Inflammatory macrophage (primary cell): ENCODE measurements at places on chromosomes 6 and 20.

- no peak for DNase-seq
Observed at GRCh38 chr6:21079468-21080048, 514.0 kb upstream of the SOX4 start.

GRCh38 chr20:57787990-57788781 is 78.4 kb upstream of the PMEPA1 start:
- no peak for DNase-seq

DNA sequence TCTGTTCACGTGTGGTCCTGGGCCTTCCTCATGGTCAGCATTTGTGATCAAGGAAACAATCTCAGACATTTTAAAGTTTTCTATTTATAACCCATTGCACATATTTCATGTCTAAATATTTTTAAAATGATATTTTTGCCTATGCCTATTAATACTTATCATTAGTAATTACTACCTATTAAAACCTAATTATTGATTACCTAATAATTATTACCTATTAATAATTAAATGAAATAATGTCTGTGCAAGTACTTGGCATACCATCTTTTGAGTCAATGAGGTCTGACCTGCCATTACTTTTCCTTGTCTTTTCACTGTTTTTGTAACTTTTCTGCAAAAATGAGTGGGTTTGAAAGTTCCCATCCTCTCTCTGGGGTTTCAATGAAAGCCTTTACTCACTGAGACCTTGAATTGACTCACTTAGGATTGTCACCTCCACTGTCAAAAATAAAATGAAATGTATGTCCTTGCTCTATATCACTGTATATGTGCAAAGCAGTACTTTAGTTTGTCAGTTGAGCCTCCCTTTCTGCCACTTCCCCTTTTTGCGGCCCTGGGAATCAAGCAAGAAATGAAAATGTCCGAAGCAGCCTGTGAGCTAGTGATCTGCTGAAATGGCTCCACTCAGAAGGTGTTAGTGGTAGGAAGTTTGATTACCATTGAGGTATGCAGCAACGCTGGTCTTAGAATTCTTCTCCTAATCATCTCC is 87.8 kb downstream of the L3MBTL3 start:
- DNase-seq, result peak; percentile 7

- DNase-seq, result no peak
Observed at GRCh38 chr6:122996794-122997505, 915 bp downstream of the CLVS2 start.

DNA sequence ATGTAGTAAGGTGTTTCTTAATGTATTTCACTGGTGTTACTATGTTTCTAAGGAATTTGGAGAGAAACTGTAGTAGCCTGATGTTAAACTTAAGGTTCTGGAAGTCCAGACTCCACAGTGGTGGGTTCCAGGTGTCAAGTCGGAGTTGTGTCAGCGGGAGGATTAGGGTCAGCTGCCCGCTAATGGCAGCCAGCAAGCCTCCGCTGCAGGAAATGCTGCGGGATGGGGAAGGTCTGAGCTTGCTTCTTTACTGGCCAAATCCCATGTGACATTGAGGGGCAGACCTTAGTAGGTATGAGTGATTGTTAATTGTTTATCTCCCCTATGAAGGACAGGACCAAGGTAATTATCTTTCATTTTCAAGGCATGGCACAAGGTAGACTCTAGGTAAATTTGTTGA is 3.7 kb upstream of the ARID1B start:
- DNase-seq, result no peak

DNA sequence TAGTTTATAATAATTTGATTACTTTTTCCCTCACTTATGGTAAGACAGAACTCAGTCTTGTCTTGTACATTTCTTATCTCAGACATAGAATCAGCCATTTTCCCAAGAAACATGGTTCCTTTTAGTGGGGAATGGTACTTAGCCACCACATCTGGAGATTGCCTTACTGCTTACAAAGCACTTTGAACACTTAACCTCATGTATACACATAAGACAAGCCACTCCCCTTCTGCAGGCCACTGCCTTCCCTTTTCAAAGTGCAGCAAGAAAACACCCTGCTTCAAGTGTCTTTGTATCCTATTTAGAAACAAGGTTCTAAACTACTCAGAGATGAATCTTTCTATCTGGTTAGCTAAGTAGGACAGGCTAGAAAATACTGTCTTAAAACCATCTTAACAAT is 159.2 kb downstream of the UBE3D start:
- DNase-seq, result no peak

- DNase-seq, result peak; percentile 30
Observed at GRCh38 chr20:63326314-63327230, 33.6 kb downstream of the COL20A1 start.

DNA sequence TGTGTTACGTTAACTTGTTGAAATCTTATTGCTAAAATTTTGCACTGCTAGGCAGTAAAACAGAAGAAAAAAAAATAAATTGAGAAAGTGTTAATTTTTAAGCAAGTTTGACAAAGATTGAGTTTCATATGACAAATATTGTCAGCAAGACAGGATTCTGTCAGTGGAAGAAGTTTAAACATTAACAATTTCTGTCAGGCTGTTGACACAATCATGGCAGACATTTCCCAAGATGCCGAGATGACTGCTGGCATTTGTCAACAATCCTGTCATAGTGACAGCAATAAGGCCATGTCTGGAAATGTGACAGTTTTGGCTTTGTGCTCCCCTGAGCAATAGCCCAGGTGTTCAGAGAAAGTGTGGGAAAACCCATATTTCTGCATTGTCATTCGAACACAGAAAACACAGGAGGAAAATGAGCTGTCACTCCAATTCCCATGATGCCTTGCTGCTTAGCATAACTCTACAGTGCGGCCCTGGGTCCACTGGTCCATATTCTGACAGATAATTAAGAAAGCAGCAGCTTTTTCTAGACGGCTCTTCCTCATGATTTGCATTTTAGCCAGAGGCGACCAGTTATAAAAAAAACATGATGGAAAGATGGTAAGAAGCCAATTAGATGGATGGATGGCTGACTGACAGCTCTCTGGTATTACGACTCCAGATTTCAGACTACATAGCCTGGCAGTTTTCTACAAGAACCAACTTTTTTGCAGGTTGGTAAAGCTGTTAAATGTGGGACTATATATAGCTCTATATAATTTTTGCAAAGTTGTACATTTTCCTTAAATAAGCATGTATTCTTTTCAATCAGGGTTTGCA is 43.6 kb upstream of the DEFB112 start:
- no peak for DNase-seq

GRCh38 chr6:105207524-105208269 is 27.9 kb upstream of the POPDC3 start:
- no peak for DNase-seq

- DNase-seq, result no peak
Observed at GRCh38 chr6:30323806-30324205, 2.9 kb upstream of the TRIM39 start.

DNA sequence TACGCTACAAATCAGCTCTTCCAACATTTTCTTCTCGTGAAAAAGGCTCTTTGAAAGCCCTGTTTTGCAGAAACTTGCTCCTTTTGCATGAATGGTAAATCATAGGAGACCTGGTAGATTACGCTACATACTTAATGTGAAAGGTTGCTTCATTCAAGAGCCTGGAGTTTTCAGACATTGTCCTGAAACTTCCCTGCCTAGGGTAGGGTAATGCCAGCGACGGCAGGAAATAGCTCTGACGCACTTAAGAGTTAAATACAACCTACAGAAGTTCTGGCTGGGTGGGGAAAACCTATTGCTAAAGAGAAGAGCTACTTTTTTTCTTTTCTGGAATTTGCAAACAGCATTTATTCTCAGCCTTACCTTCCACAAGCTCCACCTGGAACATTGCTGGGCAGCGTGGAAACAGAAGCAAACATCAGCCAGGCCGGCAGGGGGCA is 144.5 kb downstream of the LPA start:
- peak; percentile 61 for DNase-seq

DNA sequence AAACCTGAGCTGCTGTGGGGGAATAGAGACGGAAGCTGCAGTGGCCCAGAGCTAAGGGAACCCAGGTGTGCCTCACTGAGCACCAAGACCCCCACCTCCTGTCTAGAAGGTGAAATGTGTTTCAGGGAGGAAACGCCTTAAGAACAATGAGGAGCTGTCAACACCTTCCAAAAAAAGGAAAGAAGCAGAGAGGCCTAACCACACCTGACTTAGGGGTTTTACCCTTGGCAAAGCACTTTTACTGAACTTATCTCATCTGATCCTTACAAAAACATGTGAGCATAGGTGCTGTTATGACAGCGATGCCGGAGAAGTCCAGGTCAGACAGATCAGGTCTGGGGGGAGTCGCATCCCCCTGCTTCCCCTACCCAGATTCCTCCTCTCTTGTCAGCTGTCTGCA is 16.1 kb upstream of the CDKN1A start:
- no peak for DNase-seq

- DNase-seq, result no peak
Observed at GRCh38 chr20:63310265-63310991, 17.4 kb downstream of the COL20A1 start.

DNA sequence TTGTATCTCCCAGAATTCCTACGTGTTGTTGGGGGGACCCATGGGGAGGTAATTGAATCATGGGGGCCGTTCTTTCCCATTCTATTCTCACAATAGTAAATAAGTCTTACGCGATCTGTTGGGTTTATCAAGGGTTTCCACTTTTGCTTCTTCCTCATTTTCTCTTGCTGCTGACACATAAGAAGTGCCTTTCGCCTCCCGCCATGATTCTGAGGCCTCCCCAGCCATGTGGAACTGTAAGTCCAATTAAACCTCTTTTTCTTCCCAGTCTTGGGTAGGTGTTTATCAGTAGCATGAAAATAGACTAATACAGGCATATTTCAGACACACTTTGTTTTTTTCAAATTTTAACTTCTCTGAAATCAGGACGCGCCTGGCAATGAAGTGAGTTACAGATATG is 14.4 kb upstream of the PGK2 start:
- no peak for DNase-seq

- DNase-seq, result no peak
Observed at GRCh38 chr6:45961125-45961524, 54.5 kb downstream of the CLIC5 start.

DNA sequence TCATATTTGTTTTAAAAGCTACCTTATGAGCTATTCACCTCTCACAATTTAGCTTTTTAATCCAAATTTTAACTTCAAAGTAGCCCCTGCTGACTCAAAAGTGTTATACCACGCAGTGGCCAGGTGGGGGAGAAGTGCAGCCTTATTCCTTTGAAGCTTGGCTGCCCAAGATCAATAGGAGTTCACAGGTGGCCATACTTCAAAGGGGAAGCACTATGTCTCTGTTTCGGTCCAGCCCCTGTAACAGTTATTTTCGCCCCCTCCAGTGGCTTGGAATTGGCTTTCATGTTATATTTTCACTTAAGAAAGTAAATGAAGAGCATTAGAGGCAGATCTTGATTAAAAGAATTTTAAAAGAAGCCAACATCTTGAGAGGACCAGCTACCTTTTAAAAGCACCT is 608.4 kb downstream of the EPHA7 start:
- no peak for DNase-seq

DNA sequence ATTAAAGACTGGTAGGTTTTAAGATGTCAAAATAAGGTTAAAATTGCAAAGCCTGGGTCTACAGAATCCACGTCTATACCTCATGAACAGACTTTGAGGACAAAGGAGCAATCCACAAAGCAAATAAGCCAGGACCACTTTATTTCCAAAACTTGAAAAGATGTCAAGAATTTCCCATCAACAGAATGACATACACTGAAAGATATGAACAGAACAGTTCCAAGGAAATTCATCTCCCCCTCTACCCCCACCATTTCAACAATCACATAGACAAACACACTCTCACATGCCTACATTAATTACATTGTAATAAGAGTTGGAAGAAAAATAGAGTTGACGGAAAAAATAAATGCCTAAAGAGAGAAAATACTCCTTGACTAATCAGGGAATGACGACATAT is 45.2 kb upstream of the NHSL1 start:
- DNase-seq, result no peak

DNA sequence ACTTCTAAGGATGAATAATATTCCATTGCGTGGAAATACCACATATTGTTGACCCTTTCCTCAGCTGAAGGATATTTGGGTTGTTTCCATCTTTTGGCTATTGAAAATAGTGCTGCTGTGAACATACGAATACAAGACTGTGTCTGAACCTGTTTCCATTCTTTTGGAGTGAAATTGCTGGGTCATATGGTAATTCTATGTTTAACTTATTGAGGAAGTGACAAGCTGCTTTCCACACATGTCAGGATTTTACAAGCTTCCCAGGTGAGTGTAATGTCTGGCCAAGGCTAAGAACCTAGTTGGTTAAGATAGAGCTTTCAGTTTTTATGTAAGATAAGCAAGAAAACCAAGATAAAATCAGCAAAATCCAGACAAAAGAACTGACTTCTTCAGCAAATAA is 48.8 kb downstream of the PPP1R3G start:
- no peak for DNase-seq

DNA sequence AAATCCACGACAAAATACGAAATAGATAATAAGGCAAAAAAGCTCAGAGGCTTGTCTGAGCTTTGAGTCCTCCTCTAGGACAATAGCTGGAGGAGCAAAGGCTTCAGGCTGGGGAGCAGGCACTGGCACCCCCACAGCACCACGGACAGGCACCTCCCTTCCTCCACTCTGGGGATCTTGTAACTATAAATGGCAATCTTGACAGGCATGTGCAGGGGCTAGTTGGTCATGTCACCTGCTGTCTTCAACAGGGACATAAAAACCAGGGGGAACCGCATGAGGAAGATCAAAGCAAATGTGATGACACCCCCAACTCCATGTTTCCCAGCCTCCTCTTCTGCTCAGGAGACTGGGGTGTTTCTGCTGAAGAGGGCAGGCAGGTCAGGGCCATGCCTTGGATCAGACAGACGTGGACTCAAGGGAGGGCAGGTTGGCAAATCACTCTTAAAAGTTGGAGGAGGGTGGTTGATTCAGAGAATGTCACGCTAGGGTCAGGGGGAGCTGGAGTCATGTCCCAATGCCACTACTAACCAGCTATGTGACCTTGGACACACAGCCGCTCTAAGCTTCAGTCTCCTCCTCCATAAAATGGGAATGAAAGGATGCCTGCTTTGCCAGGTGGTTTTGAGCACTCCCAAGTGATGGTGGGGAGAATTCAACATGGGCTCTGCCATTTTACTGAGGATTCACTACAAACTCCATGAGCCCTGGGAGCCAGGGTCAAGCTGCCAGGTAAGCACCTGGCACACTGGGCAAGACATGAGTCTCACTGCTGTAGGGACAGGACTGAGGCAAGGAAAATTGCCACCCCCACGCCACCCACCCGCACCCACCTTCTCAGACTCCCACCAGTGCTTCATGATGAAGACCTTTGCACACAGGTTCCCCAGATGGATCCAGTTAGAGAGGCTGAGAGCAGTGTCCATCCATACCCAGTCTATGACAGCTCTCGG is 48.0 kb downstream of the NPEPL1 start:
- DNase-seq, result no peak

DNA sequence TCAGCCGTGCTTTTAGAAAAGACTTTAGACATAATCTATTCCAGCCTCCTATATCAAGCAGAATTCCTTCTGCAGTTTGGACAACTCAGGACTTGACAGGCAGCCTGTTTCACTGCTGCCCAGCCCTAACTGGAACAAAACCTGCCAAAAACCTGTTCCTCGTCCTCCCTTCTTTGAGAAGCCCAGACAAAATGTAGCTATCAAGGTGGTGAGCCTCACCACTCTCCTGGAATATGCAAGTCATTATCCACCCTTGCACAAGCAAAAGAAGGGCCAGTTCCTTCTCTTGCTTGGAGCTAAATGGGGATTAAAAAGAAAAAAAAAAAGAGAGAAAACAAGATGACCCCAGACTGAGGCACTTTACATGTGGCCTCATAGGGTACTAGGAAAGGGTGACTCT is 64.2 kb downstream of the TFAP2A start:
- DNase-seq, result no peak

- no peak for DNase-seq
Observed at GRCh38 chr20:51687108-51687507, 81.1 kb downstream of the ATP9A start.
